ENCODE measurements at places on chromosomes 6 and 20.

DNA sequence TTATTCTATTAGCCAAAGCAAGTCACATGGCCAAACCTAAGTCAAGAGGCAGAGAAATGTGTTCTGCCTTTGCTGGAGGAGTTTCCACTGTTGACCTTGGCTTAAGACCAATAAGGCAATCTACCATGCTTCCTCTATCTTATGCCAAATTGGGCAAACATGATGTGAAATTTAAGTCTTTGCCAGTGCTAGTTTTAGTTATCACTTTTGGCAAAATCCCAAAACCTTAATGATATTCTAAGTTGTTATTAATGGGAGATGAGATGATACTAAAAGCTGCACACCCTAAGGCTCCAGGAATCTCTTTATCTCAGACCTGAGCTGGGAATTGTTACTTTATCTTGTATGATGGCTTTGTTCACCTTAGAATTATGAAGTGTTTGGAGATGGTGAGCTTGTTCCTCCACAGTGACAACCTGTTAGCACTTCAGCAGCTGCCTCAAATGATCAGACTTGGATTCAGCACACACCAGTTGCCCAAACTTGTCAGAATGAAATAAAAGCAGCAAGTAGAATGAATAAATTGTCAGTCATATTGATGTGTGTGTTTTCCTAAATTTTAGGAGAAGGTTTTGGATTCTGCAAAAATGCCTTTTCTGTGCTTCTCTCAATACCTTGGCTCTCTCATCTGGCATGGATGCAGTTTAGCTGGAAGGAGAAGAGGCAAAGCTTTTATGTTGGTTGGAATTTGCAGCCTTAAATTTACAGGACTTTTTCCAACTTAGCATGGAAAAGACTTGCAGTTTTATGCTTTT, 49.3 kb downstream of the RIN2 start:
- DNase-seq: no peak

DNA sequence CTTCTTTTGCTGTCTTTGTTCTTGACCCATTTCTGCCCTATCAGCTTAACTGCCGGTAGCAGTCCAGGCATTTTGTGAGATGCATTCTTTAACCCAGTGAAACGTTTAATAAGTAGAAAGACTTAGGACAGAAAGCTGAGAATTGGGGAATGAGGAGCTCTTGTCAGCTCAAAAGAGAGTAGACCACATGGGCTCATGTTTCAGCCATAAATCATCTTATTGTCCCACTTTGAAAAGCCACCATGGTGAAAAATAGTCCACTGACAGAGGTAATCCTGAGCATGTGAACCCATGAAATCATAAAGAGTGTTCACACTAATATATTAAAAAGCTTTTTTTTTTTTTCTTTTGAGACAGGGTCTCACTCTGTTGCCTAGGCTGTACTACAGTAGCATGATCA, 16.3 kb downstream of the ORC3 start:
- no peak for DNase-seq

GRCh38 chr6:30915591-30915946, 1.5 kb downstream of the VARS2 start:
- no peak for DNase-seq

GRCh38 chr20:1537731-1538058, 19.8 kb downstream of the SIRPD start:
- no peak for DNase-seq

GRCh38 chr6:149922642-149923326, at the start of gene RAET1G:
Gene RAET1G, minus strand, starts transcription at chr6:149923121. Its CDS starts 111 bp downstream, at chr6:149923010.
- peak; percentile 62 for DNase-seq
